ENCODE measurements at places on chromosomes 1 and 21.

DNA sequence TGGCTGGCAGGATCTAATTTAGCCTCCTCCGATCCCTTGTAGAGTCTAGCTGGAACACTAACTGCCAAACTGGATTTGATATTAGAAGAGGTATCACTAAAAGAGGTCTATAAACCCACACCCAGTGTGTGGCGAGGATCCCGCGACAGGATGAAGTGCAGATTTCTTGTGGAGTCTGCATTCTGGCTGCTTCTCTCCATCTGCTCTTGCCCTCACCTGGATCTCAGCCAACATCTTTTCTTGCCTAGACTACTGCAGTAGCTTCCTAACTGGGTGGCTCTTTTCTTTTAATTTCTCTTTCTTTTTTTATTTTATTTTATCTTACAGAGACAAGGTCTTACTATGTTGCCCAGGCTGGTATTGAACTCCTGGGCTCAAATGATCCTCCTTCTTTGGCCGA lies 48.9 kb upstream of the CAPZB start:
- no peak for DNase-seq

DNA sequence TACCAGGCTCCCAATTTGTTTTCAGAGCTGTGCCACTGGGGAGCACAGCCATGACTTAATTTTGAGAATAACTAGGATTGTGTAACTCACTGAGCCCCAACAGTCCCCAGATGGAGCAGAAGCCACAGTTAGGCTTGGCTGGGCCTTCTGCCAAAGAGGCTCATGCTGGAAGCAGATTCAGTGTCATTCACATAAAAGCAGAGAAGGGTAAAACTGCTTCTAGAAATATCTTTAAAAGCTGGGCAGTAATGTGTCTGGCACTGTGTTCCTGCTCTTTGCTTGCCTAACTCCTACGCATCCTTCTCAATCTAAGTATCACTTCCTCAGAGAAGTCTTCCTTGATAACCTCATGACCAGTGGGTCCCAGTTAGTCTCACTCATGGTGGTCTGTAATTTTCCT lies 20.3 kb downstream of the STK40 start:
- peak; percentile 74 for DNase-seq

DNA sequence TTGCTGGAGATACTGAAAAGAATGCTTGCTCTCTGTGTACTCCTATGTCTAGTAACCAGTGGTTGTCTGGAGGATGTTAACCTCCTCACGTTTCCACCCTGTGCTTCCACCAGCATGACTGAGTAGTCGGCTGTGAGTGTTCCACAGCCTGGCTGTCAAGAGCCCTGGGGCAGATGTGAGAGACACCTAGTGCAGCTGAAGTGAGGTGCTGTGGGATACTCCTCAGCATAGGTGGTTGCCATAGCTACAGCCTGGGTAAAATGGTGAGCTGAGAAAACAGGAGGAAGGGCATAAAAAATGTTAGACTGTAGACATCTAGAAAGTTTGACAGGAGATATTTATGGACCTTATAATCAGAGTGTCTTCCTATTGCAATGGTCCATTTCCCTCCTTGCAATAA lies 15.8 kb downstream of the IVL start:
- no peak for DNase-seq

DNA sequence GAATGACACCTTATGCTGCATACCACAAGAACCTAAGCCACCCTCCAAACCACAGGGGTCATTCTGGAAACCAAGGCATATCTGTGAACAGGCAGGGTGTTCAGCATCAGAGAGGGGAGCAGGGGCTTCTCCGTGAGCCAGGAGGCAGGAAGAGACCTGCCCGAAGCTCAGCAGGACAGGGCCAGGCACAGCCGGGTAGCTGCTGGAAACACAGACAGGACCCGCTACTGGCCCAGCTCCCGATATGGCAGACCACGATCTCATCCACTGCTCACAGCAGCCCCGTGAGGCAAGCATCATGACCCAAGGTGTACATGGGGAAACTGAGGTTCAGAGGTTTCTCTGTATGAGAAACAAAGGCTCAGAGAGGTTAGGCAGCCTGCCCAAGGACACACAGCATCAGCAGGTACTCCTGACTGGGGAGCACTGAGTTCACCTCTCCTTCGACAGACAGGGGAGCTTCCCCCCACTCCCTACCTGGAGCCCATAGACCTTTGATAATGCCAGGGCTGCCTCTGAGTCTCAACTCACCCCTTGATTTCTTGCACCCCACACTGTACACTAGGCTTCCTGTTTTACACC lies 317.7 kb downstream of the MATN1 start:
- no peak for DNase-seq

DNA sequence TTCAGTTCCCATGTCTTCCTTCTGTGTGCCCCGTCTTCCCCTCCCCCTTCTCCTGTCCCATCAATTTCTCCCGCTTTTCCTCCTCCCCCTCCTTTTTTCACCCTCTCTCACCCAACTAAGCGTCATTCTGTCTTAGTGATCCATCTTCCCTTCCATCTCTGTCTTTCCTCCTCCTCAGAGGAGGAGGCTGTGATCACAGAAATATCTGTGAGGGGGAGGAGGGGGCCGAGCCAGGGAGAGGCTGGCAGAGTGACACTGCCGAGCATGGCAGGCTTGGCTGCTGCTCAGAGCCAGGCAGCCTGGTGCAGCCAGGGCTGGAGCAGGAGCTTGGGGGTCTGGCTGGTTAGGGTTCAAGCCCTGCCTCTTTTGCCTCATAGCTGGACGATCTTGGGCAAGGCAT lies 7.6 kb downstream of the HTR6 start:
- no peak for DNase-seq

All from fibroblast of lung (primary cell).